ENCODE measurements at places on chromosomes 2 and 18.

GRCh38 chr2:108632332-108633160 is 86.7 kb upstream of the RANBP2 start:
- no peak for DNase-seq

DNA sequence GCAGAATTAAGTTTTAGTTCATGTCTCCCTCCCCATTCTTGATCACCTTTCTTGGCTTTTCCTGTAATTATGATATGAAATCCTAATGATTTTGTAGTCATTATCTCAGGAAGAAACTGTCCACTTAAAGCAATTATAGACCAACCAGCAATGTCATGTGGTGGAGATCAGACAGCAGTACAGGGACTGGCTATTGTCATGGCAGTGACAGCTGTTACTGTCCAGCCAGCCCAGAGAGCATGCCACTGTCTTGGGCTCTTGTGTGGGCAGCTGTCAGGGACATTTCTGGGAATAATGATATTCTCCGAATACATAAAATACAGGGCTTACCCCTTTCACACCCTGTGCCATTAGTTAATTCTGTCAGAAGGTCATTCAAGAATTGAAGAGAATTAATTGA is 355.3 kb upstream of the RAB12 start:
- DNase-seq, result no peak

DNA sequence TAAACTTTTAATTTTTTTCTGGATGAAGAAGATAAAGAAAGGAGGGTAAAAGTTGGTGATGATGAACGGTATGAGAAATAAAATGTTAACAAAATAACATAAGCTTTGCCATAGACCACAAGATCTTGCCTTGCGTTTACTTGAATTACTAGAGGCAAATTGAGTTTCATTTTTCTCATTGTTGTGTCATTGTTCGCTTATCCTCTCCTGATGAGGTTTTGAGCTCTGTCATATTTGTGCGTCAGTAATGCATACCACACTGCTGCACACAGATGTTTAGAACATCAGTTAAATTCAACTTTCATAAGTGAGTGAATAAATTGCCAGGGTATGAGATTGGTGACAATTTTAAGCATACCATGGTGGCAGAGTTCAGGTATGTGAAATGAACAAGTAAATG is 843.6 kb downstream of the SUCLG1 start:
- no peak for DNase-seq

GRCh38 chr2:219344751-219345430 is 12.3 kb upstream of the RESP18 start:
- no peak for DNase-seq

GRCh38 chr2:143255899-143256298 is 126.7 kb downstream of the ARHGAP15 start:
- DNase-seq, result peak; percentile 54

GRCh38 chr18:61546590-61546989 is 213.4 kb downstream of the CDH20 start:
- no peak for DNase-seq

GRCh38 chr2:3142210-3142609 is 235.4 kb downstream of the EIPR1 start:
- DNase-seq, result no peak

DNA sequence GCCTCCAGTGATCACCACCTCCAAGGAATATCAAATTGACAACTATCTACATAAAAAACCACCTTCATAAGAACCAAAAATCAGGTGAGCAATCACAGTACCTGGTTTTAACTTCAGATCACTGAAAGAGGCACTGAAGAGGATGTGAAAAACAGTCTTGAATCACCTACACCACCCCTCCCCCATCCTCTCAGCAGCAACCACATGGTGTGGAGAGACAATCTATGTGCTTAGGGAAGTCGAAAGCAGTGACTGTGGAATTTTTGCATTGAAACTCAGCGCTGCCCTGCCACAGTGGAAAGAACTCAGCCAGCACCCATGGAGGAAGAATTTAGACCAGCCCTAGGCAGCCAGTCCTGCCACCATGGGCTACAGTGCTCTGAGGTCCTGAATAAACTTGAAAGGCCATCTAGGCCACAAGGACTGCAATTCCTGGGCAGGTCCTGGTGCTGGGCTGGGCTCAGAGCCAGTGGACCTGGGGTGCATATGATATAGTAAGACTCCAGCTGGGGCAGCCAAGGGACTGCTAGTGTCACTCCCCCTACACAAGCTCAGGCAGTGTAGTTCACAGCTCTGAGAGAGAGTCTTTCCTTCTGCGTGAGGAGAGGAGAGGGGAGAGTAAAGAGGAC is 75.6 kb downstream of the ATL2 start:
- no peak for DNase-seq

Data from CD4-positive, alpha-beta T cell treated with Interleukin-15 for 4 hours (primary cell).